ENCODE measurements at places on chromosomes 4 and X.

GRCh38 chr4:13860126-13860525 lies 232.6 kb upstream of the BOD1L1 start:
- DNase-seq = no peak

GRCh38 chr4:10577508-10578426 lies 106.8 kb downstream of the CLNK start:
- no peak for DNase-seq

DNA sequence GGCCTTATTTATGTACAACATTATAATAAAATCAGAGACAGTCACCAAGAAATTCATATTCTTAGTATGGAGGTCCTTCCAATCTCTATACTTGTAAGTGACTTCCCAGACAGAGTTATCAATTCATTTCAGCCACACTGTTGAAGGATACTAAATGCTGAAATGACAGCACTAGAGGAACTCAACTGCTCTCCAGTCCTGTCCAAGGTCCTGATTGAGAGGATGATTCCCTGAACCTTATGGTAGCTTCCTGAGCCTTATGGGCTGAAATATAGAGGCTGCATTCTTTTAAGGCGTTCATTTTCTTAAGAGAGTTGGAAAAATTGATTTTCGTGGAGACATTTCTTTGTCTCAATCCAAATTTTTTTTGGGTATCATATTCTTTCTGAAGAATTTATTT lies 205.9 kb downstream of the TLL1 start:
- DNase-seq = no peak

DNA sequence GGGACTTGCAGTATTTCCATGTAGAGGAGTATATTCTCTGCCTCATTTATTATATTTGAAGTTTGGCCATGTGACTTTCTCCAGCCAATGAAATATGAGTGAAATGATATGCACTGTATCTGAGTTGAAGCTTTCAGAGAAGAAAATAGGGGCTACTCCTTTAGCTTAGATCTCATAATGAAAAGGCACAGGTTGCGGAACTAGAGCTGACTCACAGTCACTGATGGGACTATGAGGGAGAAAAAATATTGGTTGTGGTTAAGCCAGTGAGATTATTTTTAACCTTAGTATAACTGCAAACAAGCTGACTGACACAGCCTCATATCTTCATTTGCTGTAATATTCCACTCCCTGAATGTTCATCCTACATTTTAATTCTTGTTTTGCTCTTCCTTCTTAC lies 1104.3 kb downstream of the RPA4 start:
- no peak for DNase-seq

GRCh38 chrX:153773741-153774575 lies 6.9 kb upstream of the SRPK3 start:
- no peak for DNase-seq

DNA sequence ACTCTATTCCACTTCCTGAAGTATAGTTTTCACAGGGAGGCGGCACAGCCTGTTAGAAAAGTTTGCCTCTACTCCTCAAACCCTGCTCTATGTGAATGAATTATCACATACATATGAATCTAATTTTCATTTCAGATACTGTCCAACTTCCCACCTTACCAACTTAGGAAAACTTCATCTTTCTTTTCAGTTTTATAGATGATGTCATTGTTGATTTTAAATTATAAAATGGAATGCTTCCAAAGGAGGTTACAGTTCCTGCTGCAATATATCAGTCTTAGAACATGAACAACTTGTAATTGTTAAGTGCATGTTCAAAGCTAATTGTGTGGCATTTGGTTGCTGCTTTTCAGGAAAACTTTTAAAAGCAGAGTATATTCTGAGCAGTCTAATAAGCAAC lies 92.4 kb downstream of the NEUROG2 start:
- no peak for DNase-seq

GRCh38 chr4:83392562-83392961 lies 57.9 kb upstream of the HPSE start:
- no peak for DNase-seq

DNA sequence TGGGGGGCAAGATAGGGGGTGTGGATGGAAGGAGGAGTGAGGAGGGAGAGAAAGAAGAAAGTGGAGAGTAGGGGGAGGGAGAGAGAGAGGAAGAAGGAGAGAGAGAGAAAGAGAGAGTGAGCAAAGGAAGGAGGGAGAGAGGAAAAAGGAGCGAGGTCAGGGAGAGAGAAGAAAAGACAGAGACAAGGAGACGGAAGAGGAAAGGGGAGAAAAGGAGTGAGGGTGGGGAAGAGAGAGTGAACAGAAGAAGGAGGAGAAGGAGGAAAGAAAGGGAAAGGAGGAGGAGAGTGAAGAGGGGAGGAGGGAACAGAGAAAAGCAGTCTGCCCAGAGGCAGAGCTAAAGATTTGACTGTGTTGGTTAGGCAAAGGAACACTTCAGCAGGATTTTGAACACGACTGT lies 181.6 kb downstream of the MID1IP1 start:
- no peak for DNase-seq

DNA sequence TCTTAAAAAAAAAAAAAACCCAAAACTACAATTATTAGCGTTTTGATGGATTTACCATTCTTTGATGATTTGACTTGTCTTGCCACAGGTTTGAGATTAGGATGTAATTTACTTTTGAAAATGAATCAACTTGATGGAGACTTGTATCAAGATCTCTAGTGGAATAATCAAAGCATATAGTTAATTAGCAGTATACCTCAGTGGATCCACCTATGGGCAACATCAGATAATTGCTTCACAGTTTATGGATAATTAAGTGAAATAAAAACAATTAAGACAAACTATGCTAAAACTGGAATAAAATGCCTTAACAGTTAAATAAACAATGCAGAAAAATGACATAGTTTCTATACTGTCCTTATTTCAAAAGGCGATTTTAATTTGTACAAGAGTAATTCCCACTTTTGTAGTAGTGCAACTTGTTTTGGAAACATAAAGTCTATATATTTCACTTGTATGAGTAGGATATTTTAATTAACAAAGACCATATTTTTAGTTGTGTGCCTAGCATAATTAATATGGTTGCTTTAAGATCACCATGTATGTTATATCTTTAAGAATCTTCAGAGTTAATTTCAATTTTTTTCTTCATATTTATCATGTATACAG lies 4.2 kb downstream of the CPEB2 start:
- no peak for DNase-seq

- no peak for DNase-seq
Measured at GRCh38 chr4:3775576-3775975, 9.4 kb downstream of the ADRA2C start.

DNA sequence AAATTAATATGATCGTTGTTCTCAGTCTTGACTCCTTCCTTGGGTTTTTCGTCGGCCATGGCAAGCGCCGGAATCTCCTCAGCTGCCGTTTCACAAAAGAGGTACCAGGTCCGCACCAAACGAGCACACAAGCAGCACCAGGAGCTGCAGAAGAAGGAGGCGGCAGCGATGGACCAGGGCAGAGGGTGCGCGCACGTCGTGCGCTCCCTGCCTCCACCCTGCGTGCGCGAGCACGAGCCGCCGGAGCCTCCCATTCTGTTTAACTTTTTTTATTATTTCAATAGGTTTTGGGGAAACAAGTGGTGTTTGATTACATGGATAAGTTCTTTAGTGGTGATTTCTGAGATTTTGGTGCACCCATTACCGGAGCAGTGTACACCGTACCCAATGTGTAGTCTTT lies 158.2 kb downstream of the PLS3 start:
- DNase-seq = no peak

GRCh38 chrX:153469811-153470410 lies 465 bp downstream of the HAUS7 start:
- DNase-seq = peak; percentile 34

- DNase-seq = no peak
Measured at GRCh38 chr4:81019006-81019405, 11.5 kb upstream of the BMP3 start.

GRCh38 chr4:54545663-54546424 lies 111.9 kb upstream of the KIT start:
- no peak for DNase-seq

GRCh38 chr4:5510504-5510903 lies 197.9 kb downstream of the EVC2 start:
- no peak for DNase-seq

DNA sequence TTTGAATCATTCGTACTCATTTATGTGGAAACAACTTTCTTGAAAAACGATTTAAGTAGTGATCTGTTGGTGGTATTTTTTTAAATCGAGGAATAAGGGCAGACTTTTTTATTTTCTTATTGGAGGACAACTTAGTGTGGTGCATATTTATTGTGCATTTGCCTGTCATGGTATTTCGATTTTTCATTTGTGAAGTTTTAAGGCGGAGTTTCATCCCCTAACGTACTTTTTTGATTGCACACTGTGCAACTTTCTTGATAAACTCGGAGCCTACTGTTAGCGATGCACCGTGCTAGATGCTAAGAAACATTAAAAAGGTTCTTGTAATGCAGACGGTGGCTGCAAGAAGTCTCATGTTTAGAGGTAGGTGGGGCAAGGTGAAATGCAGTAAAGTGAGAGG lies 1.4 kb downstream of the ZFX start:
- no peak for DNase-seq

- DNase-seq = no peak
Measured at GRCh38 chr4:65302145-65302544, 368.1 kb downstream of the EPHA5 start.

- DNase-seq = no peak
Measured at GRCh38 chr4:76011700-76012387, 4.5 kb upstream of the CXCL9 start.

- DNase-seq = no peak
Measured at GRCh38 chr4:119745351-119745750, 116.7 kb upstream of the PDE5A start.

Measured in SK-N-DZ (cell line).